T-helper 1 cell (primary cell): ENCODE measurements at places on chromosomes 4 and X.

GRCh38 chr4:83266689-83267088, 17.9 kb downstream of the COQ2 start:
- no peak for DNase-seq

GRCh38 chr4:56158483-56158882, 209.7 kb downstream of the CEP135 start:
- DNase-seq = no peak

GRCh38 chr4:32417113-32417704, 1697.0 kb downstream of the PCDH7 start:
- DNase-seq = no peak

DNA sequence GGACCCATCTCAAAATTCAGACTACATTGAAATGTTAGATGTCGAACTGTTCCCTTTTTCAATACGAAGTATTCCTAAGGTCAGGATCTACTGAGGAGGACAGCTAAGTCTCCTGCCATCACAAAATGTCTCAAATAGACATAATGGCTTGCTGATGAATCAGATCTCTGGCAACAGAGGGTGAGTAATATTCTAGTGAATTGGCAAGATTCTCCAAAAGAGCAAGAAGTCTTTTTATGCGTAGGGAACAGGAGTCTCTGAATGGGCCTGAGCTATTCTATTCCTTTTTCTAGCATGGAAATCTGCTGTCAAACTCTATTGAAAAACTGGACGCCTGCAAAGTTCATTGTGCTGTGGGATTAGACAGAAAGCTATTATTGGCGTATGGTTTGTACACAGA, 145.4 kb downstream of the FNIP2 start:
- no peak for DNase-seq

DNA sequence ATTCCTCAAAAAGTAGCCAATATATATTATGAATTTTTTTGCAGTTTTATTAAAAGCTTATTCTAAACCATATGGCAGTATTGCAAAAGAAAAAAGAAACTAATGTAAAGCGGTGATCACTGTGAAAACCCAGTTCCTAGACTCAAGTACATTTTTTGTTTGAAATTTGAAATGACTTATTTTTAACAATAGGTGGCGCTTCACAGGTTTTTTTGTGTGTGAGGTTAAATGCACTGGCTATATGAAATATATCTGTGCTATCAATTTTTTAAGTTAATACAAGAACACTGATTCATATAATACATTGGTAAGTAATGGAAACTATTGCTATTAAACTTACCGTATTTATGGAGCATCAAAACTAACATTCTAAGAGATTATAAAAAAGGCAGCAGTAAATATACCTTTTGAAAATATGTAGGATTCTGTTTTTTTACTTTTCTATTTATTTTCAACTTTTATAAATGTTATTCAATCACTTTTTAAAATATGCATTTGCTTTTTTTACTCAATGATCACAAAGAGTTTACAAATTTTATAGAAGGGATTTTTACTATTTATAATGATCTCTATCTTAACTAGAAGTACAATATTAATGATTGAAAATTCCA, 5.6 kb upstream of the SPRY1 start:
- no peak for DNase-seq

- DNase-seq = no peak
Measured at GRCh38 chr4:5785806-5786680, 75.0 kb downstream of the EVC start.

DNA sequence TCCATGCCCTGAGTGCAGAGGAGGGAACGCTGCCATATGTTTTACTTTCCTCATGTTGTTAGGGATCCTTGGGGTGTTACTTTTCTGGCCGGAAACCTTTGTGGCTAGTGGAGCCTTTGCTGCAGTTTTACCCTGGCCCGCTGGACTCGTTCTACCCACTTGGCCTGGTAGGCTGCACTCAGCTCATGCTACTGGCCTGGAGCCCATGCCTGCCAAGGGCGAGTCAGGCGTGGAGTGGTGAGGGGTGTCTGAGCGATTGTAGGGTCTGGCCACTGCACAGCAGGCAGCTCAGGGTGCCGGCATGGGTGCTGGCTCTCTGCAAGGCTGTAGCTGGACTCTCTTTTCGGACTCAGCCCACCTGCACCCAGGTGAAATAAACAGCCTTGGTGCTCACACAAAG, 41.4 kb upstream of the IL9R start:
- no peak for DNase-seq
